A549 (cell line): ENCODE measurements at places on chromosomes 3 and 15.

DNA sequence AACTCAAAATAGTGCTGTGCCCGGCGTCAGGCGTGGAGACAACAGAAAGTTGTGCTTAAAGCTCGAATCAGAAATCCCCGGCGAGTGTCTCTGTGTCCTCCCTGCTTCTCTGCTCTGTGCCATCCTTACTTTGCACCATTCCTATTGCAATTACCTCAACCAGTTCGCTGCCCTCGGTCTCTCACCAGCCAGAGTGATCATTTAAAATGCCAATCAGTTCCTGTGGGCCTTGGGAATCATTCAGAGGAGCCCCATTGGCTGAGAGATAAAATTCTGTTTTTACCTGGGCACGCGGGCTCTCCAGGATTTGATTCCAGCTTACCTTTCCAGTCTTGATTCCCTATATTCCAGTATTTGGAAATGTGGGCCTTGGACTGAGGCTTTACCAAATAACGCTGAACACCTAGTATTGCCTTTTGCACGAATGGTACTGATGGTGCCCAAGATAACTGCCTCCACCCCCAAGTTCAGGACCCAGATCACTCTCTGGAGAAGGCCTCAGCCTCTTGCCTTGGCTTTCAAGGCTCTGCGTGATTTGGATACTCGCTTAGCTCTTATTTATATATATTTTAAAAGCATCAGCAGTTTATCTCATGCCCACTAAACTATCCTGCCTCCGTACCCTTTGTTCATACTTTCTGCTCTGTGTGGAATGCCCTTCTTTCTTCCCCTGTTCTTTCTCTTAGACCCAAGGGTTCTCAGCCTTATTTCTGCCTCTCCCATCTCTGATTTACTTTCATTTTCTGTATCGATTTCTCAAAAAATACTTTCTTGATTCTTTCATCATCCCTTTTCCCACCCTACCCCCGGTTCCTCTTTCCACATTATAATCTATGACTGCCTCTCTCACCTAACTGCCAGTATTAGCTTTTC lies 863 bp downstream of the PSMA4 start:
- DNase-seq, result peak; percentile 12

DNA sequence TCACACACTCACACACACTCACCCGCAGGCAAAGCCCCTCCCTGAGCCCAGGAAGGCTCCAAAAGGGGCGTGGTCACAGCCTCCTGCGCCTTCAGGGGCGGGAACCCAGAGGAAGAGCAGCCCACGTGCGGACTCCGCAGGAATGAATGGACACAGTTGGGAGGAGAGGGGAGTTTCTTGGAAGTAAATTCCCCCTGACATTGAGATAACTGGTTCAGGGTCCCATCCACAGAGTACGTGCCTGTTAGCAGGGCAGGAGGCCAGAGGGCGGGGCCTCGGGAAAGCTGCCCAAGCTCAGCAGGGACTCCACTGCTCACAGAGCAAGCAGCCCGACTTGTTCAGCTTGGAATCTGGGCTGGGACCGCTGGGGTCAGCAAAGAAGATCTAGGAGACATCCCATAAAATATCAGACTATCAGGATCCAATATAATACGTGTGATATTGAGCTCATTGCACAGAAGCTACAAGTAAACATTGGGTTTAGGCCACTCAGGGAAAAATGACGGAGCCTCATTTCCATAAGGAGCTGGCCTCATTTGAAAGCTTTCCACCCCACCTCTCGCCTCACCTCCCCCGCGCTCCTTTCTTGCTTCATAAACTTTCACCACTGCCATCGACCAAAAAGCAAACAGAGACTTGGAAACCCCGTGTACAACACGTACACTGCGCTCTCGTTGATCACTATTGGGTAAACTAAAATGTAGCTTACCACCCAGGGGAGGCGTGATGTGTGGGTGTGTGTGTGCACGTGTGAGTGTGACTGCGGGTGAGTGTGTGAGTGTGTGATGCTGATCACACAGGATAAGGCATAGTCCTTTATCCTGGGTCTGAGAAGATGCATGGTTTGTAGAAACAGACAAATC lies 36.0 kb downstream of the TM2D3 start:
- peak; percentile 74 for DNase-seq

DNA sequence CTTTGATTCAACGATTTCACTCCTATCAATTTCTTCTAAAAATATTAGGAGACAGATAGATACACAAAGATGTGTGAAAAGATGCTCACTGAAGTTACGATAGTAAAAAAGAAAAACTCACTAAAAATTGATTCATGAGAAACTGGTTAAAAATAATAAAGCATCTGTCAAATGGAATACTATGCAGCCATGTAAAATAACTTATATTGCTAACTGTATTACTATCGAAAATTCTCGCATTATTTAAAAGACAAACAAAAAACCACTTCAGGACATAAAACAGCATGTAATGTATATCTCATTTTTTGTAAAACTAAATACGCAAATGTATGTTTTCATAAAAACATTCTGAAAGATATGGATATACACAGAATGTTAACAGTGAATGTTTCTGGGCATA lies 33.4 kb upstream of the LDHAL6B start:
- DNase-seq, result no peak

GRCh38 chr3:106398891-106399600 lies 530.2 kb upstream of the CBLB start:
- no peak for DNase-seq

GRCh38 chr15:65869954-65870871 lies 922 bp downstream of the RAB11A start:
- DNase-seq, result no peak
